ENCODE measurements at places on chromosomes 4 and X. TPM values are rescaled to one million over a fixed set of nuclear protein-coding genes. Genes with fewer than 3 reads are reported as not detected.

Gene ATP1B4
- total RNA-seq: not detected

Gene FRAS1
- 35.7 TPM for total RNA-seq

Gene NCAPG
- 54.0 TPM for total RNA-seq

DNA sequence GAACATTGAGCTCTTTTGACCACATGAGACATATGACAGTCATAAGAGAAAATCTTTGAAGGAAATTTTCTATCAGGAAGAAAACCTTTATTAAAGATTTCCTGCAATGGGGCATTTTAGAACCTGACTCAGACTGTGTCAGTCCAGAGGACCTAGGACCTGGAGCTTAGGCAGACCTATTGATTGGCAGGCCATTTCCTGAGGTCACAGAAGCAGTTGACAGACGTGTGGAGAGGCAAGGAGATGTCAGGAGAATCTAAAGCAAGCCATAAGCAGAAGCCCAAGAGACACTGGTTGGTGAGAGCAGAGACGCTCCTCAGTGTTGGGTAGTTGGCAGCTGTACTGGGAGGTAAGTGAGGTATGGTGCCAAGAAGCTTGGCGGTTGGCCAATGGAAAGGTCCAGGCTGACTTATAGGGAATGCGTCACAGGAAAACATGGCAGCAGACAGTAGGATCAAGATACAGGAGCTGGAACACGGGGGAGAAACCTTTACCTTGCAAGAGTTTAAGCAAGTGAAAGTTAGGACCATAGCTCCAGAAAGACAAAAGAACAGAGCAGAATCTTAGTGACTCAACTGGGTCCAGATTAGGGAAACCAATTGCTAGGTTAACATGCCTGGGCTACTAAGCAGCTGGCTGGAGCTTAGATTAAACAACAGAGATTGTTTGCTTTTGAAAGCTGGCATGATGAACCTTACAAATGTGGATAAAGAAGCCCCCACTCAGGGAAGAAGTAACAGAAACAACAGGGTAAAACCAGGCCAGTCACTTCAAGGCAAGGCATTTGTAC lies 18.6 kb downstream of the PALLD start:
- DNase-seq: no peak
- H3K4me3 ChIP-seq: no peak overlapping the region
- H3K27me3 ChIP-seq: no peaks in the 10 kb centered on the region
- no peaks in the 10 kb centered on the region for H3K36me3 ChIP-seq
- no peaks in the 10 kb centered on the region for H3K4me1 ChIP-seq
- H3K27ac ChIP-seq: no peak overlapping the region

GRCh38 chrX:3393581-3394111 lies 47.2 kb upstream of the MXRA5 start:
- no peak overlapping the region for H3K27ac ChIP-seq
- no peaks in the 10 kb centered on the region for H3K36me3 ChIP-seq
- no peaks in the 10 kb centered on the region for H3K27me3 ChIP-seq
- no peak overlapping the region for H3K4me3 ChIP-seq
- DNase-seq: no peak

GRCh38 chrX:151711154-151711553 lies 4.7 kb upstream of the FATE1 start:
- H3K27ac ChIP-seq: no peak overlapping the region
- H3K4me1 ChIP-seq: no peaks in the 10 kb centered on the region
- no peaks in the 10 kb centered on the region for H3K36me3 ChIP-seq
- no peak for DNase-seq

DNA sequence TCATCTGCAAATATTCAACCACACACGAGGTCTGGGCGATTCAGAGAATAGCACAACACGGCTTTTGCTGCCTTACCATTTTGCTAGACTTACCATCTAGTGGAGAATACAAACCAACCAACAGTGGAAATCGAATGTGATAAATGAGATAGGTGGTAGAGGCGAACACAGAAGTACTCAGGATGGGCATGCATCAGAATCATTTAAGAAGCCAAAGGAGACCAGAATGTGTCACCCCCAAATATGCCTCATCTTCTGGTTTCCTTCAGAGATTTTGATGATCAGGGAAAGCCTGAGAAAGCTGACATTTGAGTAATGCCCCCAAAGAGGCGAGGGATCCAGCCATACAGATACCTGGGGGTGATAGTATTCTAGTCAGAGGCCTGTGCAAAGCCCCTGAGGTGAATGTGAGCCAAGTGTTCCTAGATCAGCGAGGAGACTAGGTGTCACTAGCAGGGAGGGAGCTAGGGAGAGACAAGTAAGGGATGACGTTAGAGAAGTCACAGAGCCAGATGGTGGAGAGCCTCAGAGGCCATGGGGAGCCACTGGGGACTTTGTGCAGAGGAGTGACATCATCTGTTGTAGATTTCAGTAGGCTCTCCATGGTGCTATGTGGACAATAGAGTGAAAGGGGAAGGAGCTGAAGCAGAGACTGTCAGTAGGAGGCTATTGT lies 1.7 kb downstream of the MTMR1 start:
- H3K27ac ChIP-seq: peak overlapping the region; percentile 80
- H3K4me1 ChIP-seq: 0 out of 2 replicates have a peak, but pooled peaks cover 5% of the 10 kb centered on the region
- no peak overlapping the region for H3K4me3 ChIP-seq
- H3K36me3 ChIP-seq: no peaks in the 10 kb centered on the region
- no peak for DNase-seq
